Stimulated activated CD4-positive, alpha-beta T cell treated with anti-CD3 and anti-CD28 coated beads, Interleukin-1b, Interleukin-23, amount 100 ng/mL, for 48 hours (primary cell): ENCODE measurements at places on chromosomes 3 and 15.

GRCh38 chr15:39834256-39834655 lies 51.6 kb upstream of the FSIP1 start:
- DNase-seq = no peak

DNA sequence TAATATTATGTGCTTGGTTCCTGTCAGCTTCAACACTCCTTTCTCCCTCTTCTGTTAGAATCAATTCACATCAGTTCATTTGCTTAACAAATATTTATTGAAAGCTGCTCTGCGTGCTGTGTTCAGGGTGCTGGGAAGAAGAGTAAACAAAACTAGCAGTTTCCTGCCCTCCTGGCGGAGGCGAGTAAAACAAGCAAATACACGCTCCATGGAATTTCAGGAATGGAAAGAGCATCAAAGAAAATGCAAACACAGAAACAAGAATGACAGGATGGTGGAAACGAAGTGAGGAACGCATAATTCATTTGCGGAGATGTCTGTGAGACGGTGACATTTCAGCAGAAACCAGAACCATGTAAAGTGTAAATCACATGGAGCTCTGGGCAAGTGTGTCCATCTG lies 49.4 kb upstream of the SPTSSB start:
- no peak for DNase-seq

- no peak for DNase-seq
These were observed 54.4 kb downstream of the ARNT2 start for GRCh38 chr15:80458580-80458979.

DNA sequence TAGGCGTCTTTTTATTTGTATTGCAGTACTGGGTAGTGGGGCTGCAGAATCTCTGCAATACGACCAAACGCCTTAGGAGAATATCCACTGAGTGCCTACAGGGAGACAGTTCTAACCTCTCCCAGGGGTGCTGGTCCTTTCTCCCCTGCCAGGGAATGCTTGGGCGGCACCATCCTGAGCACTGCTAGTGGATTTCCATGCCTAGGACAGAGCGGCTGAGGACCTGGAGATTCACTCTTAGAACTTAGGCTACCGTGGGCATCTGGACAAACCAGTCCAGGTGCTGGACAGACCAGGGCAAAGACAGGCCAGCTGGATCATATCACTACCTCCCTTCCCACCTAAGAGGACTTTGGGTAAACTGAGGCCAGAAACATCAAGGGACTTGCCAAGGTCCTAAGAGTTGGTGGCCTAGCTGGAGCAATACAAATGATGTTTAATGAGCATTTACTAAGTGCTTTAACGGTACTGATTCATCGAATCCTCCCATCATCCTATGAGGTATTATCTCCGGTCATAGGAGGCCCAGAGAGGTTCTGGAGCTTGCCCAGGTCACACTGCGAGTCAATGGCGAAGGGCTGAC lies 902 bp downstream of the TMEM44 start:
- no peak for DNase-seq

GRCh38 chr3:90005281-90005847 lies 897.9 kb downstream of the EPHA3 start:
- DNase-seq = no peak

DNA sequence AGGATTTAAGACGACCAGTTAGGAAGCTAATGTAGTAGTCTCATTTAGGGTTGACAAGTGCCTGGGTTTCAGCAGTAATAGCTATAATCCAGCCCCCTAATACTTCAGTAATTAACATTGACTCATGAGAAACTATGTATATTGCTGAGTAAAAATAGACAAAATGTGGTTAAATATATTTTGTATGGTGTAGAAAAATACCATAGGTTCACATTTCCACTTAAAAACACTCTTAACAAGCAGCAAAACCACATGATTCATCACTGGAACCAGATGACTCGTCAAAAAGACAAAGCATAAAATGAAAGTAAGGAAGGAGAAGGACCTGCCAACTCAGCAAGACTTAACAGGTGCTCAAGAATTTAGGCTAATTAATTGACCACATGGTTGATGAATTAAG lies 288.9 kb downstream of the EFHB start:
- no peak for DNase-seq

- DNase-seq = no peak
These were observed 127.2 kb downstream of the GHSR start for GRCh38 chr3:172321035-172321434.

DNA sequence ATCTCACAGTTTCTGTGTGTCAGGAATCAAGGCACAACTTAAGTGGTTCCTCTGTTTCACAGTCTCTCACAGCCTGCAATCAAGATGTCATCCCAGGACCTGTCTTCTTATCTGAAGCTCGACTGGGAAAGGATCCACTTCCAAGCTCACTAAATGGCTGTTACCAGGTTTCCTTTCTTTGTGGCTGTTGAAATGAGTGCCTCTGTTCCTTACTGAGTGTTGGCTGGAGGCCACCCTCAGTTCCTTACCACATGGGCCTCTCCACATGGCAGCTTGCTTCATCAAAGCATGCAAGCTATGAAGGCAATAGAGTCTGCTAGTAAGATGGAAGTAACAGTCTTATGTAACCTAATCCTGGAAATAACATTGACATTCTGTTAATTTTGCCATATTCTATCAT lies 174.0 kb downstream of the ERC2 start:
- no peak for DNase-seq

- DNase-seq = no peak
These were observed 79.4 kb downstream of the ZPLD1 start for GRCh38 chr3:102514241-102514640.

- no peak for DNase-seq
These were observed 172.6 kb downstream of the SATB1 start for GRCh38 chr3:18252578-18252977.

- no peak for DNase-seq
These were observed 43.5 kb downstream of the CFAP92 start for GRCh38 chr3:128950223-128950938.

GRCh38 chr15:79025201-79025600 lies 65.4 kb downstream of the RASGRF1 start:
- no peak for DNase-seq

DNA sequence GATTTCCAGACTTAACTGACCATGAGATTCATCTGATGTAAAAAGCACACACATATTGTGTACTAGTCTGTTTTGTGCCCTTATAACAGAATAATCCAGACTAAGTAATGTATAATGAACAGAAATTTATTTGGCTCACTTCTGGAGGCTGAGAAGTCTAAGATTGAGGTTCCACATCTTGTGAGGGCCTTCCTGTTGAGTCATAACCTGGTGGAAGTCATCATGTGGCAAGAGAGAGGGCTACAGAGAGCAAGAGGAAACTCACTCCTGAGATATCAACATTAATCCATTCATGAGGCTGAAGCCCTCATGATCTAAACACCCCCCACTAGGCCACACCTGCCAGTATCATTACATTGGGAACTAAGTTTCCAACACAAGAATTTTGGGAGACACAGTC lies 977.6 kb downstream of the MCTP2 start:
- DNase-seq = no peak

- DNase-seq = no peak
These were observed 3.3 kb upstream of the SNX33 start for GRCh38 chr15:75644376-75644775.

- no peak for DNase-seq
These were observed 198.0 kb upstream of the NR2E3 start for GRCh38 chr15:71612397-71612722.

DNA sequence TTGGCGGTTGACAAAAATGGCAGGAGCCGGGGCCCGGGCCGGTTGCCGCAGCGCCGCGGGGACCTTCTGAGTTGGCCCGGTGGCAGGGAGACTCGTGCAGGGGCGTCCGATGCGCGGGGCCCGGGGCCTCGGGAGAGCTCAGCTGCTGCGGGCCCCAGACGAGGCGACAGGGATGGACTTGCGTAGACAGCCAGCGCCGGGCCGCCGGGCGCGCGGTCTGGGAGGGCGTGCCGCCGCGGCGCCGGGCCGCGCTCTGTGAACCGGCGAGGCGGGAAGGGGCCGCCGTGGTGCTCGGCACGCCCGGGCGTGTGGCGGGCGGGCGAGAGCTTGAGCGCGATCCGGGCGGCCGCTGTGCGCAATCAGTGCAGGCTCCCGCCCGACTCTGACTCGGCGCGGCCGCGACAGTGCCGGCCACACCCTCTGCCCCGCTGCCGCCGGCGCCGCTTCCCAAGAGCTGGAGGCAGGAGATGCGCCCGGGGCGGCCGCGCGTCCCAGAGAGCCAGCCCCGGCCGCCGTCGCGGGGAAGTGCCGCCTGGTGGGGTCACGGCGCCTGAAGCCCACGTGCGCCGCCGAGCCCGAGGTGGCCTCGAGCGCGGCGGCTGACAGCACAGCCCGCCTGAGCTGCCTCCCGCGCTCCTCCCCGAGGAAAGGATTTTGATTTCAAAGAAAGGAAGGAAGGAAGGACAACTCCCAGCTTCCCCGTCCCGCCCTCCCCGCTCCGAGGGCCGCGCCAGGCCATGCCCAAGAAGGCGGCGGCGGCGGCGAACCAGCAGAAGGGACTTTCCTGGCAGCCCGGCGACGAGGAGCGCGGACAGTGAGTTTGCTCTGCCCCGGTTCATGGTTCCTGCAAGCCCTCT lies 657 bp downstream of the TLNRD1 start:
- peak; percentile 38 for DNase-seq

DNA sequence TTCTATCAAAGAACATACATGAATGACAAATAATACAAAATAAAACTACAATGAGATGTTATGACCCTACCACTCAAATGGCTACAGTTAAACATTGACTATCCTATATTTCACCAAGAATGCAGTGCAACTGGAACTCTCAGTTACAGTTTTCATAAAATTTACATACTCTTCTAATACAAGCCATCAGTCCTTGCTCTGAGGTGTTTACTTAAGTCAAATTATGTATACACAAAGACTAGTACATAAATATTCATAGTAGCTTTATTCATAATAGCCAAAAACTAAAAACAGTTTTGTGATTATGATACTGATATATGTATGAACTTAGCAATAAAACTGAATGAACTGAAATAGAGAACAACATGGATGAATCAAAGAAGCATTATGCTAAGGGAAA lies 19.2 kb downstream of the MLF1 start:
- DNase-seq = no peak

DNA sequence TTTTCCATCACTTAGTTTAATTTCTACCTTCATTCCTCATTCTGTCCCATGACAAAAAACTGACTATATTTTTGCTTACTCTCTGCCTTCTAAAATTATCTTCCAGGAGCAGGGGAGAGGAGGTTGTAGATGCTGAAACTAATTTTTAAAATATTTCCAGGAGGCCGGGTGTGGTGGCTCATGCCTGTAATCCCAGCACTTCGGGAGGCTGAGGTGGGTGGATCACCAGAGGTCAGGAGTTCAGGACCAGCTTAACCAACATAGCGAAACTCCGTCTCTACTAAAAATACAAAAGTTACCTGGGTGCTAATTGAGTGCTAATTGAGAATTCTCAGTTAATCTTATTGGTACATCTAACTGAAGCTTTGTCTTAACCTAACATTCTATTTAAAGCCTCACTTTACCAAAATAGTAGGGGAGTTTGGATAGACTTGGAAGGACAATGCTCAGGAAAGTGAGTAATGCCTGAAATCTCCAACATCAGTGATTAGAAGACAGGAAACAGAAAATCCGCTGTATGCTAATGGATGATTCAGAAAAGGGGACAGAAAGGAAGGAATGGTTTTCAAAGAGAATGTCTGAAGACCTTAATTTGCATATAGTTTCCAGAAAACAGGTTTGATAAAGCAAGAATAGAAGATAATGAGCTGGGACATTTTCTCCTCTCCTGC lies 336.1 kb downstream of the GBE1 start:
- no peak for DNase-seq

GRCh38 chr15:91329914-91330313 lies 229.9 kb downstream of the SV2B start:
- DNase-seq = no peak

DNA sequence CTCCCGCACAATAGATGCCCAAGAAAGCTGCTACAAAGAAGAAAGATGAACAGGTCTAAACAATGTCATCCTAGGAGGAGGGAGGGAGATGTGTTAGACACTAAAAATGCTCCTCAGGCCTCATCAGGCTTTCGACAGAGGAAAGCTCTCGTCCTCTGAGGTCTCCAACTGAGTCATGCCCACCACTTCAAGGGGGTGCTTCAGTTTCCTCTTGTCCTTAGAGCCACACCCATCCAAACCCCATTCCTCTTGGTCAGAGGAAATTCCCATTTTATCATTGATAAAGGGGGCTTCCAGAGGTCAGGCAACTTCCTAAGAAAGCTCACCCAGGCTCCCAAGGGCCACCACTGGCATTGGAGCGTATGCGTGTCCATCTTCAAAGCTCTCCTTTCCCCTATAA lies 50.1 kb downstream of the HEG1 start:
- no peak for DNase-seq

DNA sequence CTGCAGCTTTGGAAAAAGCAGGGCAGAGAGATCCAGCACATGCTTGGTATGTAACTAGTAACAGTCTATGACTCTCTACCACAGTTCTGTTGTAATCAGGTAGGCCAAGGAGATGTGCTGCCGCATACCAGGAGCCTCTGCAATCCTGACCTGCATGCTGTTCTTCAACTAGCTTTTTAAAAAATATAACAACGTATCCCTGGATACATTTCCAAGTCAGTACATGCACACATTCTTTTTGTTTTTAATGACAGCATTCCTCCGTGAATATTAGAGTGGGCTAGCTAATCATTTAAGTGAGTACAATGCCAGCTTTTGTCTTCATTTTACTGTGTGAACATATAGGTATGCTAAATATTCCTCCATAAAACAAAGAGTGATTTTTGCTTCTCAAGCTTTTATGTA lies 437.8 kb downstream of the RBMS3 start:
- no peak for DNase-seq

GRCh38 chr3:107676469-107677309 lies 153.9 kb downstream of the BBX start:
- DNase-seq = no peak

DNA sequence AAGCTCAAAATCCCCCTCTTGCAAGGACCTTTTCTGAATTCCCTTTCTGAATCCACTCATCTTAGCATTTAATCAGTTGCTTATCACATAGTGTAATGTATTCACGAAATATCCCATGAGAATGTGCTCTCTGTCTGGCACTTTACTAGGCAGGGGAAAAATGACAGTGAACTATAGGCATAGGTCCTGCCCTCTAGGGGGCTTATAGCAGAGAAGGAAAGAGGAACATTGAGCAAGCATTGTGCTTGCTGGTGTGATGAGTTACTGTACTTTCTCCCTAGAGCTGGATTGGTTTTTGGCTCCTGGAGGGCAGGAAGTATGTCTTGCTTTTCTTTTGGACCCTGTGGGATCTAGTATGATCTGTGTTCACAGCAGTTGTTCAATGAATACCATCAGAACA lies 26.5 kb downstream of the DUOX2 start:
- no peak for DNase-seq
